ENCODE measurements at places on chromosomes 3 and 15.

GRCh38 chr15:100526027-100526481 is 2.7 kb downstream of the CERS3 start:
- no peak for DNase-seq

- no peak for DNase-seq
Observed at GRCh38 chr3:195181741-195182469, 89.1 kb downstream of the XXYLT1 start.

GRCh38 chr15:43493703-43494472 is 932 bp upstream of the TP53BP1 start:
- DNase-seq: no peak

- no peak for DNase-seq
Observed at GRCh38 chr3:16875876-16876550, 8.7 kb upstream of the PLCL2 start.

DNA sequence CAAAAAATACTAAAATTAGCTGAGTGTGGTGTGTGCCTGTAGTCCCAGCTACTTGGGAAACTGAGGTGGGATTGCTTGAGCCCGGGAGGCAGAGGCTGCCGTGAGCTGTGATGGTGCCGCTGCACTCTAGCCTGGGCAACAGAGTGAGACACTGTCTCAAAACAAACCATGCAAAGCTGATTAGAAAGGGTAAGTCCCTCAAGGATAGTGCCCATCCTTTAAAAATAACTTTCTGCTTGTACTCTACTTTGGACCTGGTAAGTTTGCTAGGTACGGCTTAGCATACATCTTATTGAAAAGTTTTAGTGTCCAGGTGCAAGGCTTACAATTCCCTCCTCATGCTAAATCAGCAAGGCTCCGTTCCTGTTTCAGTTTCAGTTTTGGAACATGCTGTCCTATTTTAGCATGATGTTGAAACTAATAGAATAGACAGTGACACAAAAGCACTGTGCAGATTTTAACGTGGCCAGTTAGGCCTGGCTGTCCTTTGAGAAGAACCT is 21.4 kb downstream of the FEM1B start:
- DNase-seq: no peak

DNA sequence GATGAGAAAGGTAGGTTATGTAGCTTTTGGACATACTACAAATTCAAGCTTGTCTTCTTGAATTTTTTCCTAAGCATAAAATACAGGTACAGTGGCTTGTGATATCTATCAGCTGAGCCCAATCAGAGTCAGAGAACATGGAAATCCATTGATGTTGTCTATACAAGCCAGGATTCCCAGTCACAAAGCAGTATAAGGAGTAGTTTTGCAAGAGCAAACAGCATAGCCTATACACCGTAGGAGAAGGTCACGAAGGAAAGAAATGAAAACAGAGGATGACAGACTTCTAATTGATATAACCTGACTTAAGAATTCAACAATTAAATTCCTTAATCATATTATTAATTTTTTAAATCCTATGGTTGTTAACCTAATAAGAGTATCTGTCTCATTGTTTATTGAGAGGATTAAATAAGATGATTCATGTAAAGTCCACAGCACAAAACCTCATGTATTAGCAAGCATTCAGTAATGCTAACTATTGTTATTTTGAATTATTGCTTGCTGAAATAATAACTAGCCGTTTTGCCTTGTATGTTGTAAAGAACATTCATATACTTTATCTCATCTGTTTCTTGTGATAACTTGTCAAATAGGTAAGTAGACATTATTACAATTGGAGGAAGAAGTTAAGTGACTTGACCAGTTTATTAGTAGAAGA is 276.6 kb upstream of the ZPLD1 start:
- no peak for DNase-seq

DNA sequence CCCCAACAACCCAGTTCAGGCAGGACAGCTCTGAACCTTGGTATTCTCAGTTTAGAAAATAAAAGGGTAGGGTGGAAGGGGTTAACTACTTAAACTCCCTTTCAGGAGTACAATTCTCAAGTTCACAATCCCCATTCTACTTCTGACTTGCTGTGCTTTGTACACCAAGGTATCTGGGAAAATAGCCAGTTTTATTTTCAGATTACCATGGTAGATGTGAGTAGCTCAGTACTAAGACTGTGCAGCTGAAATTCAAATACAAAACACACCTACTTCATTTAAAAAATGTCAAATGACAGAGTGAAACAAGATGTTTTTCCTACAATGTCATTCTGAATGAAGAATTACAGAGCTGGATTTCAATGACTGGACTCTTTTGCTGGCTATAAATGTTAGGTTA is 27.4 kb downstream of the SLC7A14 start:
- no peak for DNase-seq

DNA sequence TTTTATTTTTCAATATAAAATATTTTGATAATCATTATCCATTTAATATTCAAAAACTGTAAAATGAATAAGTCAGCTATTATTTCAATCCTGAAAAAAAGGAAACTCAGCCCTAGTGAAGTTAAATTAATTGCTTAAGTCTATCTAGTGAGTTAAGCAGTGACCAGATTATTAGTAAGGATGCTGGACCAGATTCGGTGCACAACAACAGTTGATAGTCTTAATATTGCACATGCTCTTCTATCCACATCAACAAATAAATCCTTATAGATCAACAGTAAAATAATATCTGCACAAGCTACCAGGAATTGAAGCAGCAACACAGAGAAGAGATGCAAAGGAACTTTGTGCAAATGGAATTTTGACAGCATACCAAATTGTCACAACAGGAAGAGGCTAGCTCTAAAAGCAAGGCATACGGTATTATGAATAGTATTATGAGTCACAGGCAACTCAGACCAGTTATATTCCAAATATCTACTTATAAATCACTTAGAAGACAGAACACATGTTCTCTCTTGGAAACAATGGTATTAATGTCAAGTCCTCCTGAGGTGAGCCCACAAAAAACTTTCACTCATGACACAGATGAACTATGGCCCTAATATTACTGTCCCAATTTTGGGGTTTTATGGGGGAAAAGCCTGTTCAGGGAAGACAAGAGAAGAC is 24.9 kb downstream of the VPS13C start:
- DNase-seq: no peak

DNA sequence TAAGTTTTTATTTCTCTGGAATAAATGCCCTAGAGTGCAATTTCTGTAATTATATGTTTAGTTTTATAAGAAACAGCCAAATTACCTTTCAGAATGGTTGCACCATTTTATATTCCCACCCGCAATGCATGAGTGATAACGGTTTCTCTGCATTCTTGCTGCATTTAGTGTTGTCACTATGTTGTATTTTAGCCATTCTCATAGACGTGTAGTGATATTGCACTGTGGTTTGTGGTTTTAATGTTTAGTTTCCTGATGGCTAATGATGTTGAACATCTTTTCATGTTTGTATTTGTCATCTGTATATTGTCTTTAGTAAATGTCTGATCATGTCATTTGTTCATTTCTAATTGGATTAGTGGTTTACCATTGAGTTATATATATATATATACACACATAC is 73.0 kb upstream of the GOLIM4 start:
- no peak for DNase-seq

DNA sequence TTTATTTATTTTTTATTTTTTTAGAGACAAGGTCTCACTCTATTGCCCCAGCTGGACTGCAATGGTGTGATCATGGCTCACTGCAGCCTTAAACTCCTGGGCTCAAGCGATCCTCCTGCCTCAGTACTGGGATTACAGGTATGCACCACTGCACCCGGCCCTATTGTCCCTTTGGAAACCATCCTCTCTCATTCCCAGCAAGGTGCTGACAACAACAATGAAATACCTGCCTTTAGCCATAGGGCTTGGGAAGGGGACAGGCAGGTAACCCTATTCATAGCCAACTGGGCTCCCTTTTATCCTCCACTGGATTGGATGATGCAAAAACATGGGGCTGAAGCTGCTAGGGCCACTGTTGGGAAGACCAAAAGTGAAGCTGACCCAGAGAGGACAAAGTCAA is 43.1 kb downstream of the SCAP start:
- no peak for DNase-seq

DNA sequence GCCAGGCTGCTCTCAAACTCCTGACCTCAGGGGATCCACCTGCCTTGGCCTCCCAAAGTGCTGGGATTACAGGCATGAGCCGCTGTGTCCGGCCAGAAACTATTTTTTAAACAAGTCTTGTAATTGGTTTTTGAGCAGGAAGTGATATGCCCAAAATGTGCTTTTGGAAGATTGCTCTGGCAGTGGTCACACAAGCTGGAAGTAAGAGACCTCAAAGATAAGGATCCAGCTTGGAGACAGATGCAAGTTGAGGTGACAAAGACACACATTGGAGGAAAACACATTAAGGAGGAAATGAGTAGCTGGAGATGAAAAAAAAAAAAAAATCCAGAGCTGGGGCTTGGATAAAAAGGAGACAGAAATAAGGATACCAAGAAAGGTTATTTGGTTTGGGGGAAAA is 6.3 kb downstream of the TM4SF18 start:
- no peak for DNase-seq

DNA sequence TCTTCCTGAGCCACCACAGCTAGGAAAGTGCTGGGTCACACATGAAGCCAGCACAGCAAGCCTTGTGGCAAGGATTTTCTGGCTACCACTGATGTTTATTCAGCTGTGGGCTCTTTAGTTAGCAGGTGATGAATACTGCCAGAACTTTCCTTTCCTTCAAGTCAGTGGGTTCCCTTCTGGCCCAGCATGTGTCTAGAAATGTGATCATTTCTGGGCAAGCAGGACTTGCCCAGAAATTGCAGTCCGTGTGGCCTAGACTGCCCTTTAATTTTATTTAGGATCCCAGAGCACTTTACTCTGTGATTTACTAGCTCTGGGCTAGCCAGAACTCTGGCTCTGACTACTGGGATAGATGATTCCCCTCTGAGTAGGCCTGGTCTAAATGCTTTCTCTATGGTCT is 397.5 kb downstream of the ZIC4 start:
- DNase-seq: no peak
